ENCODE measurements at places on chromosomes 3 and 15.

- no peak for DNase-seq
Measured at GRCh38 chr15:60325905-60326304, 71.9 kb downstream of the ANXA2 start.

DNA sequence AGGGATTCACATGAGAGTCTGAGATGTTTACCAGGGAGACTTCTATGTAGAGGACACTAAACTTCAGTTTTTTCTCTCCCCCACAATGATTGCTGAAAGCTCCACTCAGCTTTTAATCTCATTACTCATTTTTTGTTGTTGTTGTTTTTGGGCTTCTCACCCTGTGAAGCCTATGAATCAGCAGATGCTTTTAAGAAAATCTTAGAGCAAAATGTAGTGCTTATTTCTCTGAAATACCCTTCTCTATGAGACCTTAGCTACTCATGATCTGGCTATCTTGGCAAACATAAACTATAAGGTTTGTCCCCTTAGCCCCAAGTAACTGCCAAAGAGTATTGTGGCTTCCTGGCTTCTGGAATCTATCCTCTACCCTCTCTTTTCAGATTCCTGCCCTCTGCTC is 537.3 kb downstream of the OCA2 start:
- DNase-seq = no peak

DNA sequence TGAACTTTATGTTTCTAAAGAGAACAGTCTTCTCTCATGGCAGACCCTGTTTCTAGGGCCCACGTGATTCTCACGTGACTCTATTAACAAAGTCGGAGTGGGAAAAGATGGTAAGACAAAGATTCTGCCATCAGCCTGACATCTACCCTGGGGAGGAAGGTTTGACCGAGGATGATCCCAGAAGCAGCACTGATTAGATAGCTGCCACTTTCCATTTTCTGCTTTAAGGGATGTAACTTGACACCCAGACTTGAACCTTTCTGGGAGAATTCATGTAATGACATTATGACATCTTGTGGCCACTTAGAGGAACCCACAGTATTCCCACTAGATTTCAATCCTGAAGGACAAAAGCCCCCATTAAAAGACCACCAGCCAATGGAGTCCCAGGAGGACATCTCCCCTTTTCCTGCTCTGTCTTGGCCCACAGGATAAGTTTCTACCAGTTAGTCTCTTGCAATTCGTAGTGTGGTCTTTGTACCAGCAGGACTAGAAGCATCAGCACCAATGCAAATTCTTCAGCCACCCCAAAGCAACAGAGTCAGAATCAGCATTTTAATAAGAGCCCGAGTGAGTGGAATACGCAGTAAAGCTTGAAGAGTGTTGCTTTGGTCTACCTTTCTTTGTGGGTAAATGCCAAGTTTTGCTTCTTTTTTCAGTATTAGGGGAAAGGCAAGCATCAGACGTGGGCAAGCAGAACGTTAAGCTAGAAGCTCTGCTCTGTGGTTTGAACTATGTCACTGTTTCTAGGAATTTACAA is 480.5 kb upstream of the PROK2 start:
- no peak for DNase-seq

GRCh38 chr3:39361252-39361927 is 21.8 kb upstream of the SLC25A38 start:
- DNase-seq = peak; percentile 41

DNA sequence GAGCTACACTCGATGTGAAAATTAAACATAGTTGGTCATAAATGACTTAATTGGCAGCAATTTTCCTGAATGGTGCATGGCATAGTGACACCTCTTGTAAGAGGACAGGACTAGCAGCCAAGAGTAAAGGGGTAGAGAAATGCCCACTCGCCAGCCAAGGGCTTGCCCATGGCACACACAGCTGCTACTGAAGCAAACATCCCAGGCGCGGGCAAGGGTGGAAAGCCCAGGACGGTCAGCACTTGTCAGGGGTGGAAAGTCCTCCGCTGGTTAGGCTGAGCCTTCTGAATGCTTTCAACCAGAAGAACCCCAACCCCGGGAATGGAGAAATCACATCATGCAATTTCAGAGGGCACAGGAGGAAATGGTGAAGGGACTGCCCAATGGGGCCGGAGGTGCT is 31.6 kb downstream of the BDH1 start:
- no peak for DNase-seq

- DNase-seq = no peak
Measured at GRCh38 chr3:193665370-193665989, 72.5 kb downstream of the OPA1 start.

DNA sequence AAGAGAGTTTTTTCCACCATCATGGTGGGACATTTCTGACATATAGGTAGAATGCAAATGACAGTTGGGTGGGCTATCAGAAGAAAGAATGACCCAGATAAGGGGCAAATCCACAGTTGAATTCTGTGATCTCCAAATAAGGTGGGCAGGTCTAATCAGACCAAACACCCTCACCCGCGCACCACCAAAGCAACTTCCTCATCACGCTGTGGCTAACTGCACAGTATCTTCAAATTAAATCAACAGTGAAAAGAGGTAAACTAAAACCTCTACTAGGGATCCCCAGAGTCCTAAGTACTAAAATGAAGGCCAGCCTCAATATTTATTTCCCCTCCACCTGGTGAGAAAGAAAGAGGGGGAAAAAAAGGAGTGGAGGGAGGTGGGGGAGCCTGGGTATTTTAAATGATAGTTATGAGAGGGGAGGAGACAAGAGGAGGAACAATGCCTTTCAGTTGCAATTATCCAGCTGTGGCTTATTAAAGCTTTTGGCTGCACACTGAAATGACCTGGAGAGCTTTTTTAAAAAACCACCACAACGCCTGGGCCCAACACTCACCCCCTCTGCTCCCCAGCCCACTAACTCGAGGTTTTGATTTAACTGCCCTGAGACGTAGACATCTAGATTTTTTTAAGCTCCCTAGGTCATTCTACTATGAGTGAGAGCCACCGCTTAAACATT is 61.0 kb downstream of the LRIG1 start:
- no peak for DNase-seq

DNA sequence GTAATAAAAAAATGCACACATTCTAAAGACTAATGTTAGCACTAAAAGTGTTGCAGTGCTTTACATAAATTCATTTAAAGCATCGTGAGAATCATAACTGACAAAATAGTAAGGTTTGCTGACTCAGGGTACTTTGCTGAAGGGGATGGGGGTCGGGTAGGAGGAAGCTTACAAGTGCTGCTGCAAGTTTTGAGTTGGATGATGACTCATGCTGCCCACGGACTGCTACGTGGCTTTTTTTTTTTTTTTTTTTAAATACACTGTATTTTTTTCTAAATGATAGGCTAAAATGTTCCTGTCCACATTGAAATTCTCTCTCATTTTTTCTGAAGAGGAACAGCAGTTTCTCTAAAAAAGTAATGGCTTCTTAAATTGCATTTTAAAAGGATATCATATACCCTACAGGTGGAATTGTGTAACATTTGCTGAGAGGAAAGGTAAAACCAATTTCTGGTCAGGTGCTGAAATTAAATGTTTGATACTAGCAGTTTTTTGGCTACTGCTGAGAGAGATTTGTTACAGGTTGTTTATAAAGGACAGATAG is 2.2 kb downstream of the MAPK6 start:
- DNase-seq = peak; percentile 36

DNA sequence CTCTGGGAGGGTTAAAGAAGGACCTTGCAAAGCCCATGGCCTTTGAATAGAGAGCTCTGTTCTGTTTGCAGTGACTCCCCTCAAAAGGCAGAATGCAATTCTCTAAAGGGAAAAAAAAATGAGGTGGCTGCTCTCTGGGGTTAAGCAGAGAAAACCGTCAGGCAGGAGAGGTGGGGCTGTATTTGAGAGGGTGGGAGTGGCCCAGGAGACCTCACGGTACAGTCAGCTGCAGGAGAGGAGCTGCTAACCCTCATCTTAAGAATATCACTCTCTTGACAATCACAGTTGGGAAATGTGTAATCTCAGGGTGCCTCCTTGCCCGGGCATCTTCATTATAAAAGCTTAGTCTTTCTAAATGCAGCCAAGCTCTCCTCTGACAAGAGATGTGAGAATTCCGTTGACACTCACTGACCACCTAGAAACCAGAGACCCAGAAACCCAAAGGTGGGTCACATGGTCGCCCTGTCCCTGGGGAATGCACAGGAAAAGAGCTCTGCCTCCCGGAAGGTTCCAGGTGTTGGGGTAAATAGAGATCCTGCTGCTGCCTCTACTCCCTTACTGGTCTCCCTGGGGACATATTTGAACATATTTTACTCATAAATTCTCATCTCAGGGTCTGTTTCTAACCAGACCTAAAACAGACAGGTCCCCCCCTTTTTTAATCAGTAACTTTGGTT is 159.1 kb upstream of the CTDSPL start:
- no peak for DNase-seq

- no peak for DNase-seq
Measured at GRCh38 chr3:49316696-49317457, 23.0 kb downstream of the USP4 start.

DNA sequence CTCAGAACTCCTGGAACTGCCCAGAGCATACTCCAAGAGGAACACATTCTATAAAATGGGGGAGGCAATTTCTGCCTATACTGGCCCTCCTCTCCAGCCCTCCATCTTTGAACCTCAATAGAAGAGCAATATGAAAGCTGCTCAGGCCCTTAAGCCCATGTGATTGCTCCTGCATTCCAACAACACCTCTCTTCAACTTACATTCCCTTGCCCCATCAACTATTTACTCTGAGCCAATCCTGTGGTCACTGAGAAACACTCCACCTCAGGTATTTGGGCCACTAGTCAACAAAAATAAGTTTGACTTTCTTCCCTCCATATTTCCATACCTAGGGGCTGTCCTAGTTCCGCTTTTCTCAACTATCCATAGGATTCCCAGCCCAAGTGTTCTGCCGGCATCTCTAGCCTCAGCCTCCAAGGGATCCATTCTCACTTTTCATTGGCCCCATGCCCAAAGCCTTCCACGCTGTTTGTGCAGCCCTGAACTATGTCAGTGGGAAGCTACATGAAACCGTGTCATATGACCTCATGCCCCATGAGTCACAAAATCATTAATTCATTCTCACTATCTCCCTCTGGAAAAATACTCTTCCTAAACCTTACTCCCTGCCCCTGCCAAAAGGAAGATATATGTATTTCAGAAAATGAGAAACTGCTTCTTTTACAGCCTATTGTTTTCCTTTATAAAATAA is 61.6 kb downstream of the GJD2 start:
- DNase-seq = no peak

DNA sequence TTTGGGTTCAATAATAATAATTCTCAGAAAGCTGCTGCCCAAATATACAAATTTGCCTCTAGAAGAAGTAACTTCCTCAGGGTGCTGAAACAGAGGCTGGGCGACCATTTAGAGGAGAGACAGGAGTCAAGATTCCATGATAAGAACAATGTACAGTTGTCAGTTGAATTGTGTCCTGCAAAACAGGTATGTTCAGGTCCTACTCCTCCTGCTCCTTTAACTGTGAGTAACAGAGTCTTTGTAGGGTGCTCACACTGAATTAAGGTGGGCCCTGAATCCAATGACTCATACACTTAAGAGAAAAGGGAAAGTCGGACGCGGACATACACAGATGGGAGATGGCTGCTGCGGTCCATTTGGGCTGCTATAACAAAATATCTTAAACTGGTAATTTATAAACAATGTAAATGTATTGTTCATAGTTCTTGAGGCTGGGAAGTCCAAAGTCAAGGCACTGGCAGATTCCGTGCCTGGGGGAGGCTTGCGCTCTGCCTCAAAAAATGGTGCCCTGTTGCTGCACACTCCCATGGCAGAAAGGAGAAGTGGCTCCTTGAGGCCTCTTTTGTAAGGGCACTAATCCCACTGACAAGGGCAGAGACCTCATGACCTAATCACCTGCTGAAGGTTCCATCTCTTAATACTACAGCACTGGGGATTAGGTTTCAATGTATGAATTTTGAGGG is 55.1 kb downstream of the MB21D2 start:
- no peak for DNase-seq

GRCh38 chr3:179589143-179589542 is 15.3 kb downstream of the MRPL47 start:
- DNase-seq = no peak

DNA sequence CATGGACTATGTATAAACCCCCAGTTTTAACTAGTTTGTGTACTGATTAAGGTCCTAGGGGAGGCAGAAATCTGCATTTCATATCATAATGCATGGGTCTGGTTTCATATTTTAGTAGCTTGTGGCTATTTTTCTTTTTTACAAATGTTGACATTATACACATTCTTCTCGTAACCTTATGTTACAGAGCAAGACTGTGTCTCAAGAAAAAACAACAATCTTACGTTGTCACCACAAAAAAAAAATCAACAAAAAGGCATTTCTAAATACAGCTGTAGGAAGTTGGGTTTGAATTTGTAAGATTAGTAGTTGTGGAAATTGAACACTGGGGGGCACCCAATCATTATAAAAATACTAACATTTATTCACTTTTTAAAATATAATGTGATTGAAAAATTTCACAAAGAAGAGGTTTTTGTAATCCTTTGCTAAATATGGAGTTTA is 17.9 kb downstream of the SERP1 start:
- DNase-seq = no peak

DNA sequence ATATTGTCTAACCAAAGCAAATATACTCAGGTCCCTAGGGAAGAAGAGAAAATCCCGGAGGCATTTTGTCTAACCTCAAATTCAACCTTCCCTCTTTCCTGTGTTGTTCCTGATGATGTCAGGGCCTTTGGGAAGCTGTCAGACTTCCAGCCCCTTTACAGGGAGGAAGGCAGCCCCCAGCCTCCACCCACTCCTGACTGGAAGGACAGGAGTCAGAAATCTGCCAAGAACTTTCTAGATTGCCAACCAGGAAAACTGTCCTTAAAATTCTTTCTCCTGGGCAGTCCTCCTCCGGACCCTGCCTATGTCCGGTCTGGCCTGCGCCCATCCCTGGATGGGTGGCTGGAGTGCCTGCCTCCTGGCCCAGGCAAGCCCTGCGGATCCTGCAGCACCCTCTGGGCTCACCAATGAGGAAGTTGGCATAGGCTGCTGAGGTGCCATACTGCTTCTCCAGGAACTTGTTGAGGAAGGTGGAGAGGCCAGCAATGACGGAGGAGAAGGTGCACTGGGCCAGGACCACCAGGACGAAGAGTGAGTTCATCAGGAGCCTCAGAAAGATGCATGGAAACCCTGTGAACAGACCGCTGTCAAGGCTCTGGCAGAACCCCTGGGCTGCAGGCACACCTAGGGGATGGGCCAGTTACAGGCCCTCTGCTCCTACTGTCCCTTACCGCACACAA is 52.6 kb upstream of the RAB6B start:
- DNase-seq = no peak

DNA sequence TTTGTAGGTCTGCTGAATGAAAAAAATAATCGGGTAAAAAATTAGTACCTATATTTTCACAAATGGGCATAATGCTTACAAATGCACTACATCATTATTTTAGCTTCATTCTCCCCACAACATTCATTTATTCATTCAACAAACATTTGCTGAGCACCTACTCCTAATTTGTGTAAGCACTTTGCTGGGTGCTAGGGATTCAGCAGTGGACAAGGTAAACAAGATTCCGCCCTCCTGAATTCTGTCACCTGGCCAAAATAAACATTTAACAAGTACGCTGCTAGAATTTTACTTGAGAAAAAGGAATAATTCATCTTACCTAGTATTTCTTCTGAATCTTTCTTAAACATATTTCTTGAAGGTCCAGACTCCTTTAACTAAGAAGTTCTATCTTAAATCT is 72.1 kb downstream of the TIGIT start:
- DNase-seq = no peak

Measured in effector memory CD8-positive, alpha-beta T cell (primary cell).